ENCODE measurements at places on chromosomes 11 and 22. TPM values are rescaled to one million over a fixed set of nuclear protein-coding genes. Genes with fewer than 3 reads are reported as not detected.

DNA sequence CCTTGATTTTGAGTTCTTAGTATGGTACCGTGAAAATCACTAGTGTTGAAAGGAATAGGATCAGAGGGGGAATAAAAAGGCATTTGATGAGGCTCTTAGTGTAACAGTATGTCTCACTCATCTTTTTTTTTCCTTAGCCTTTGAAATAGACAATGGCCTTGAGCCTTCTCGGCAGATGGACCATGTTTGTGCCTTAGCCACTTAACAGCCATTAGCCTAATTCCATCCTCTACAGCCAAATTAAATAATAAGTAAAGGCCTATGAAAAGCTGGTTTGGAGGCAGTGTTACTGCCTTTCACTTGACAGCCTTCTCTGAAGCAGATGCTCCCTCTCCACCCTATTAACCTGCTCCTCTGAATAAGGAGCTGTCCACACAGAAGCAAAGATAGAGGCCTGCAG is 580.7 kb downstream of the NTM start:
- no peaks in the 10 kb centered on the region for H3K4me1 ChIP-seq
- no peak for DNase-seq
- H3K27me3 ChIP-seq = no peaks in the 10 kb centered on the region
- no peaks in the 10 kb centered on the region for H3K36me3 ChIP-seq
- H3K4me3 ChIP-seq = no peak overlapping the region

DNA sequence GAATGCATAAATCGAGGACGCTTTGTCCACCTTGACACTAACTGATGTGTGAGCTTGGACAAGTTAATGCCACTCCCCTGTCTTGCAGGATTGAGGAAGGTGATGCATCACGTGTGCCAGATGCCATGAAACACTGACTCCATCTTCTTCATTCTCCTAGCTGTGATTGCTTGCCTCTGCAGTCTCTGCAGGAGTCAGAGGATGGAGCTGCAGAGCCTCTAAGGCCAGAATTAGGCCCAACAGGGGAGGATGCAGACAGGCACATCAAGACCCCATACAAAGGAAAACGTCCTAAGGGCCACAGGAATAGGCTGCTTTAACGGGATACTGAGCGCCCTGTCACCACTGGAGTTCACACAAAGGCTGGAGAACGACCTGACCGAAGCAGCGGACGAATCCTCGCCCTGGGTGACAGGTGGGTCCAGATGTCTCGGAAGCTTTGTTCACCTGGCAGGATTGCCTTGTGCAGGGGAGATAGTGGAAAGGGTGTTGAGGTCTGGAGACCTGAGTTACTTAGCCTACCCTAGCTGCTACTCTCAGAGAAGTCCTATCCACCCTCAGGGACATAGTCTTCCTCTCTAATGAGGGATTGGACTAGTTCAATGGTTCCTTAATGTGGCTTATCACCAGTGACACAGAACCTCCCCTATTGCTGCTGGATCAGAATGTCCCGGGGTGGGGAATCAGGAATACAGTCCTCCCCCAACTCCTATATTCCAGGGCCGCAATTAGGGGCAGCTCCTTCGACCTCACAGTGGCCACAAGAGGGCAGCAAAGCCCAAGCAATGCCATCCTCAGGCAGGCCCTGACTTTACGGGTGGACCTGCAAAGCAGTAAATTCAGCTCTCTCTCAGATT is 32.4 kb downstream of the DBX1 start:
- peaks cover 10% of the 10 kb centered on the region for H3K4me1 ChIP-seq
- no peaks in the 10 kb centered on the region for H3K36me3 ChIP-seq
- H3K27ac ChIP-seq = no peak overlapping the region
- no peak for DNase-seq
- H3K27me3 ChIP-seq = no peaks in the 10 kb centered on the region
- no peak overlapping the region for H3K4me3 ChIP-seq

The PLA2G3 gene
- 4.9 TPM for total RNA-seq

DNA sequence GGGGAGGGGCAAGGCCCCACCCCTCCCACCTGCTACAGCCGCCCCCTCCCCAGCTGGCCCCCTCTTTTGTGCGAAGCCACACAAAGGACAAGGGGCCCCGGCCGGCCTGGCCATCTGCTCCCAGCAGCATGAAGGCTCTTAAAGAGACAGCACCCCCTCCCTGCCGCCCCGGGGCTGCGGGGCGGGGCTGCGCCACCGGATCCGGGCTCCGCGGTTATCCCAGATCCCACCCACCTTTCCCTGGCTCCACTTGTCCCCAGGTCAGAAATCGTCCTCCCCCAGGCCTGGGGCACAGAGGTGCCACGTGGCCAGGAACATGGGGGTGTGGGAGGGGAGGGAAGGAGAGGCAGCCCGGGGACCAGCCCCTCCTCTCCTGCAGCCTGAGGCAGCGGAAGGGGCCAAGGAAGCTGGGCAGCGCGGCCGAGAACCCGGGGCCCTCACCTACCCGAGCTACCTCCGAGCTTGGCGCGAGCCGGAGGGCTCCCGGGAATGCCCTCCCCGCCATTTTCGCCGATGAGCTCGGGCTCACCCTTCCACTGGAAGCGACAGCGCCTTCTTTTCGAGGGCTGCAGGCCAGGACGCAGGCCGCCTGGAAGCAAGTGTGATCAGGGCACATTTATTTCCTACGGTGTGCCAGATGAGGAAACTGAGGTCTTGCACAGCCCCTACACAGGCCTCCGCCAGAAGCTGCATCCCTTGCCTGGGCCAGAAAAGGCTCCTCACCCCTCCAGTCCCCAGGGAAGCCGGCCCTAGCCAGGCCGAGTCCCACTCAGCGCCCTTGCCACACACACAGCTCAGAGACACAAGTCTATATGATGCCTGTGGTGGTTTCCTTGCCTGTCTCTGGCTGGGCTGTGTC is 2.5 kb upstream of the RCOR2 start:
- H3K27me3 ChIP-seq = no peaks in the 10 kb centered on the region
- no peak overlapping the region for H3K4me3 ChIP-seq
- peak overlapping the region; percentile 62 for H3K27ac ChIP-seq
- peak; percentile 87 for DNase-seq

DNA sequence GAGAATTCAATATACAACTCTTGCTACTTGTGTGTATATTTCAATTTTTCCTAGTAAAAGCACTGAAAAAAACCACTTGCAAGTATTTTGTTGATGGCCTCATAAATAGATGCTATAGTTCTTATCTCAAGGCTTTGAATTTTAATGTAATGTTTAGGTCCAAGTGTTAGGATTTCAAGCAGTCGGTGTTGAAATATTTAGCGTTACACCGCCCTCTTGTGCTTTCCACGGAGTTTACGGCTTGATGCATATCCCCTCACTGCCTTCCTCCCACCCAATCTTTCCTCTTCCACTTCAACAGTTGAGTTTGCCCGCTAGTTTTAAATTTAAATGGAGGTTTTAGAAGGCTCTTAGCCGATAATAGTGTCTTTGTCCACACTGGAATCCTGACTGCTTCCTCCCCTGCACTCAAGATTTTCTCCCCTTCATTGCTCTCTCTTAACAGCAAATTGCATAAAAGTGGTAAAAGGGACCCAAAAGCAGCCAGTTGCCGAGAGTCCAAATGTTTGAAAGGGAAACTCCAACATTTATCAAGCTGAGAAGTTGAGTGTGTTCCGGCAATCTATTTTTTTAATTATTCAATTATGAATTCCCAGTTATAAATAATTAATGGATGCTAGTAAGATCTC is 25.9 kb upstream of the HTATIP2 start:
- H3K27ac ChIP-seq = no peak overlapping the region
- no peaks in the 10 kb centered on the region for H3K36me3 ChIP-seq
- H3K4me1 ChIP-seq = no peaks in the 10 kb centered on the region
- no peaks in the 10 kb centered on the region for H3K27me3 ChIP-seq
- H3K4me3 ChIP-seq = no peak overlapping the region

- H3K27ac ChIP-seq = no peak overlapping the region
- no peaks in the 10 kb centered on the region for H3K27me3 ChIP-seq
- no peak for DNase-seq
- H3K4me3 ChIP-seq = no peak overlapping the region
- H3K4me1 ChIP-seq = no peaks in the 10 kb centered on the region
These were observed 15.2 kb downstream of the NUCB2 start for GRCh38 chr11:17291710-17292109.

DNA sequence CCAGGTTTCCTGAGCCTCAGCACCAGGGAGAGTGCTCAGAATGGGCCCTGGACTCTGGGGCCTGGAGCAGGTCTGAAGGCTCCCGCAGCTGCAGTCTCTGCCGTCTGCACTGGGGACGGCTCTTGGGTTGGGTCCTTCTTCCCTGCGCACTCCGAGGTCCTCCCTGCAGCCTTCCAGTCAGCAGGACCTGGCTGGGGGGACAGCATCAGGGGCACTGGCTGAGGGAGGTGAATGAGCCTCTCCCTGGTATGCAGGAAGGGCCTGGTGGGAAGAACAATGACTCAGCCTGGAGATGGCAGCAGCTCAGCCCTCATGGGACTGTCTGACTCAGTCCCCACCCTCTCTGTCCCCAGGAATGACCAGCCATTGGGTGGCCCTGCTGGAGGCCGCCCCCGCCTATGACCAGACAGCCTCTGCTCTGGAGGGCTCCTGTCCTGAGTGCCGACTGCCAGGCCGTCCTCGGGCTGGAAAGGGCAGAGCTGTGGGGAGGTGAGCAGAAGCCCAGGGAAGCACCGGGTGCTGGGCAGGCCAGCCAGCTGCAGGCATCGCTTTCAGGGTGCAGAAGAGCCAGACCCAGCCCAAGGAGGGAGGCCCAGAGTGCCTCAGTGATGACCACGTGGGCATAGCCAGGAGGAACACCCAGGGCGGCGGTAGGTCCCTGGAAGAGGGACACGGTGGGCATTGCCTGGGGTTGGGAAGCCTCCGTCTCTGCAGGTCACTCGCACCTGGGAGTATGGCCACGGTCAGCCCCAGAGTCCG is 455.0 kb downstream of the BRD1 start:
- DNase-seq = no peak
- H3K27me3 ChIP-seq = no peaks in the 10 kb centered on the region
- H3K27ac ChIP-seq = no peak overlapping the region
- no peak overlapping the region for H3K4me3 ChIP-seq

- no peaks in the 10 kb centered on the region for H3K36me3 ChIP-seq
- no peak overlapping the region for H3K27ac ChIP-seq
These were observed 2.9 kb upstream of the PRDM11 start for GRCh38 chr11:45143494-45143893.

DNA sequence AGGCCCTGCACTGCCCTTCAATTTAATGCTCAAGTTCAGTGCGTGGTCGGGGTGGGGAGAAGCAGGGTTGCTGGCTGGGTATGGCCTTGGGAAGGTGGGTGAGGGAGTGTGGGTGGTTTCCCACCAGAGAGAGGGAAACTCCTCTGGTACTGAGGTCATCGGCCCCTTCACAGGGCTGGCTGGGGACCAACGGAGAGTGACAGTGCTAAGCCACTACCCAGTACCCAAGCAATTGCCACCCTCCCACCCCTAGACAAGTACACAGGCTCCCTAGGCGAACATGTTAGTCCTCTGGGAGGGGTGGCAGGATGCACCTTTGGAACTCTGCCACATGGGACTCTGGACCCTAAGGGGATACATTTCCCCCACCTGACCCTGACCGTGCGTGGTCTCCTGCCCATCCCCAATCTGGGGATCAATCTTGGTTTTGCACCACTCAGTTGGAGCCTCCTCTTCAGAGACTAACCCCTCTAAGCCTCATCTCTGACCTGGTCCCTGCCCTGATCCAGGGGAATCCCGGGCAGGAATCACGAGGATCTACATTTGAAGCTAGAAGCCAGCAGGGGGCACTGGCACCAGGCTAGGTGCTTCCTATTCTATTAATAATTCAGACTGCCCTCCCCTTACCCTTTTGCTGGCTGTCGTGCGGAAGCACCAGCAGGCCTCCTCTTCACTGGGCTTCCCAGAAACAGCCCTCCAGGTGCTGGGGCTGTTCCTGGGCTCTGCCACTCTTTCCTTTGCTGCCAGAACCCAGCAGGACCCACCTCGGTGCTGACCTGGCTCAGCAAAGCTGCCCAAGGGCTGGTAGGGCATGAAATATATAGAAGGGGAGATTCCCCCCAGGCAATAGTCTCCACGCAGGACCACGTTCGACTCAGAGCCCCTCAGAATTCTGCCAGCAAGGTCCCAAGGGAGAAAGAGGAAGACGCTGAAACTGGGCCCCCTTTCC is 377.7 kb downstream of the TENM4 start:
- no peaks in the 10 kb centered on the region for H3K36me3 ChIP-seq
- H3K27me3 ChIP-seq = no peaks in the 10 kb centered on the region
- no peak overlapping the region for H3K27ac ChIP-seq
- no peak overlapping the region for H3K4me3 ChIP-seq

- DNase-seq = no peak
- H3K4me3 ChIP-seq = no peak overlapping the region
- no peaks in the 10 kb centered on the region for H3K27me3 ChIP-seq
- H3K4me1 ChIP-seq = no peaks in the 10 kb centered on the region
- H3K27ac ChIP-seq = no peak overlapping the region
These were observed 358.3 kb upstream of the CTSC start for GRCh38 chr11:88695689-88696414.

The MOGAT2 gene
- not detected for total RNA-seq

GRCh38 chr11:119377961-119378667 is 3.4 kb downstream of the USP2 start:
- H3K36me3 ChIP-seq = no peaks in the 10 kb centered on the region
- DNase-seq = peak; percentile 10
- no peak overlapping the region for H3K27ac ChIP-seq
- no peak overlapping the region for H3K4me3 ChIP-seq
- H3K4me1 ChIP-seq = peaks cover 36% of the 10 kb centered on the region

The OSM gene
- total RNA-seq = 8.7 TPM

GRCh38 chr11:105592035-105592434 is 17.8 kb upstream of the GRIA4 start:
- no peaks in the 10 kb centered on the region for H3K4me1 ChIP-seq
- H3K27ac ChIP-seq = no peak overlapping the region

DNA sequence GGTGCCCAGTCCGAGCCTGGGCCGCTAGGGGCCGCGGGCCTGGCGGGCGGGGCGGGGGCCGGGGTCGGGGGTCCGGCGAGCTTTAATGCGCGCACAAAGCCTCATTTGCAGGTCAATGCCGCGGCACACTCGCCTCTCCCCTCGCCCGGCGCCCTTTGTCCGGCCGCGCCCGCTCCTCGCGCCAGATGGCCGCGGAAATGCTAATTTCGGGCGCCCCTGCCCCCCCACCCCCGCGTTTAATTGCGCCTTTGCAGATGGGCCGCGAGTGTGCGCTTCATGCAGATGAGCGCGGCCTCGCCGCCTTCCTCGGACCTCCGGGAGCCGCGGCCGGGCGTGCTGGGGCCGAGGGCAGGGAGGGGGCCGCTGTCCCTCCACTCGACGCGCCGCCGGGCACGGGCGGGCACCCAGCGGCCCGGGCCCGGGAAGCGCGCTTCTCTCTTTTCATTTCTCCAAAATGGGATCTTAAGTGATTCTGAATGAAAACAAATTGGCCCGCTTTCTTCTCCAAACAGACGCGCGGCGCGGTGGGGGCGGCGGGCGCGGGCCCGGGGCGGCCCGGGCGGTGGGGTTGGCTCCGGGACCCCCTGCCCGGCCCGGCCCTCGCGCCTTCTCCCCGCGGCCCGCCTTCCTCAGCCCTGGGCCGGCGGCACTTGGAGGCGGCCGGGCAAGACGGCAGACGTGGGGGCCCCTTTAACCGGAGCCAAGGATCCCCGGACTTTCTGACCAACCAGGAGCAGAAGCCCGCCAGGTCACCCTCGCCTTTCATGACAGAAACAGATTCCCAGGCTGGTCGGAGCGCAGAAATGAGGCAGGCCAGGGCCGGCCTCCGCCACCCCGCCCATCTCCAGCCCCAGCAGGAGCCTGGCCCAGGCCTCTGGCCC is 22.9 kb downstream of the CDKN1C start:
- H3K4me1 ChIP-seq = peaks cover 19% of the 10 kb centered on the region
- H3K27me3 ChIP-seq = peaks cover 12% of the 10 kb centered on the region
- H3K4me3 ChIP-seq = peak overlapping the region; percentile 35
- DNase-seq = no peak

The MPPED1 gene
- total RNA-seq = not detected

Measured in upper lobe of left lung (tissue), 6 donors.